Activated CD8-positive, alpha-beta memory T cell treated with anti-CD3 and anti-CD28 coated beads for 1 hour (primary cell): ENCODE measurements at places on chromosomes 5 and 9.

GRCh38 chr9:129938291-129938979 is 103.2 kb downstream of the USP20 start:
- no peak for DNase-seq

DNA sequence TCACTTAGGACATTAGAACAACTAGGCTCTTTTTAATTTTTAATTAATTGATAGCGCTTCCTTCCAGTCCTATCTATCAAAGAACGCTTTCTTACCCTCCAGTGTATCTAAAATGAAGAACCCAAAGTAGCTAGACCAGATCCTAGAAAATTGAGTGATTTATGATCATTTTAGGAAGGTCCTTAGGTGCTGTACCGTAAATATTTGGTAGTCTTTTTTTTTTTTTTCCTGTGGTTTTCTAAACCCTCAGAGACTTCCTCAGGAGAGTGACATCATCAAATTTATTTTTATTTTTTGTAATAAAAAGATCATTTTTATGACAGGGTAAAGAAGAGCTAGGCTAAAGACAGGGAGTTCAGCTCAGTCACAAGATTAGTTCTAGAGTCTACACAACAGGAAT is 197.4 kb downstream of the WDR70 start:
- no peak for DNase-seq

DNA sequence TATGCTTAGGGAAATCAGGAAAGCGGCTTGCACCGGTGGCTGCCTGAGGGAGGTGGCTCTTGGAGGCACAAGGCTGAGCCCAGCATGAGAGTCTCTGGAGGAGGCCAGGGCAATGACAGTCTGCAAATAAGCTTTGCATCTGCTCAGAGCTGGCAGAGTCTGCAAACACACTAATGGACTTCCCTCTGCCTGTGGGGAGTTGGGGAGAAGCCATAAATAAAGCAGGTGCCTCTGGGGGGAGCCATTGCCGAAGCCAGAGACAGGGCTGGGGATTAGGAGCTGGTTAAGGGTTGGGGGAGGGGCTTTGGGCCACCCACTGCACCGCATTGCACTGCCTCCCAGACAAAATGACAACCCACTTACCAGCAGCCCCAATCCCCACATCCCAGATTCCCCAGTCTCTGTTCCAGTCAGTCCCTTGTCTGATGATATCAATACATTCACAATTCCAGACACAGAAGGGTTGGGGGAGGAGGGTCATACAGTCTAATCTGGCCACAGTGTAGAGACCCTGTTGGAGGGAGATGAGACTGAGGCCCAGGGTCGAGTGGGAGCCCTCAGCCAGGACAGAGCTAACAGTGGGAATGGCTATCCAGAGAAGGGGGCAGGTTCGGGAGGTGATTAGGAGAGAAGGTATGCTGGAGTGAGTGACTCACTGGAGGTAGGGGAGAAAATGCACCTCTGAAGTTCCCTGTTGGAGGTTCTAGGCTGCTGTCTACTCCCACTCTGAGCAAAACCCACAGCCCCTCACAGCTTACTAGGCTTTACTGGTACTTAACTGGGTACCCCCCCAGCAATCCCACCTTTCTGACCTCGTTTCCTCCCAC is 53.7 kb downstream of the PAX5 start:
- DNase-seq: no peak

GRCh38 chr9:272251-273213 is 57.9 kb downstream of the DOCK8 start:
- DNase-seq: peak; percentile 42

- DNase-seq: no peak
Observed at GRCh38 chr5:150263801-150264621, 25.6 kb downstream of the CAMK2A start.

- no peak for DNase-seq
Observed at GRCh38 chr9:26132746-26133312, 454.6 kb upstream of the TUSC1 start.

- no peak for DNase-seq
Observed at GRCh38 chr5:32233220-32233695, 59.1 kb upstream of the GOLPH3 start.

- no peak for DNase-seq
Observed at GRCh38 chr9:33445389-33446239, 1.8 kb downstream of the AQP3 start.

GRCh38 chr5:172172912-172173563 is 15.0 kb downstream of the STK10 start:
- DNase-seq: no peak

GRCh38 chr5:89090037-89090436 is 207.1 kb upstream of the MEF2C start:
- no peak for DNase-seq

DNA sequence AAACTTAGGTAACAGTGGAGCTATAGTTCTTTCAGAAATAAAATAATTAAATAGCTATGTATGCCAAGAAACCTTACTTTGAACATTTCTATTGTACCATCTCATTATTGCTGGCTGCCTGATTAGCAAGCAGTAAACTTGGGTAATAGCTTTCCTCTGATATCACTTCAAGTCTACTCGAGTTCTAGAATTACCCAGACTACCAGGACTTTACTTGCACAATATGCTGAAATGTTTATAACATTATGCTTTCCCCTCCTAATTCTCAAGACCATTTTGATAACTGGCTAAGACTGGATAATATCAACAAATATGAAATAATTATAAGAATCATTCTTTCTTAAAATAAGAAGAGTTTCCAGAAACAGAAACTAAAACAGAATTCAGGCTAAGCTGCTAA is 512.6 kb downstream of the RAB3C start:
- DNase-seq: no peak

GRCh38 chr5:56840597-56840996 is 25.2 kb downstream of the MAP3K1 start:
- DNase-seq: no peak

GRCh38 chr5:151224372-151224771 is 480 bp upstream of the CCDC69 start:
- DNase-seq: no peak

- DNase-seq: no peak
Observed at GRCh38 chr5:142360051-142360498, 35.3 kb upstream of the SPRY4 start.

GRCh38 chr5:75235711-75236110 is 967 bp downstream of the ANKRD31 start:
- no peak for DNase-seq

- no peak for DNase-seq
Observed at GRCh38 chr5:115424030-115424429, 120.5 kb downstream of the FEM1C start.

GRCh38 chr9:134964271-134965055 is 46.8 kb upstream of the FCN1 start:
- DNase-seq: no peak
